ENCODE measurements at places on chromosomes 11 and 22. TPM values are rescaled to one million over a fixed set of nuclear protein-coding genes. Genes with fewer than 3 reads are reported as not detected.

Gene CLCF1
- 3.7 TPM for total RNA-seq

GRCh38 chr11:127639916-127640315, 639.3 kb upstream of the KIRREL3 start:
- DNase-seq = no peak

DNA sequence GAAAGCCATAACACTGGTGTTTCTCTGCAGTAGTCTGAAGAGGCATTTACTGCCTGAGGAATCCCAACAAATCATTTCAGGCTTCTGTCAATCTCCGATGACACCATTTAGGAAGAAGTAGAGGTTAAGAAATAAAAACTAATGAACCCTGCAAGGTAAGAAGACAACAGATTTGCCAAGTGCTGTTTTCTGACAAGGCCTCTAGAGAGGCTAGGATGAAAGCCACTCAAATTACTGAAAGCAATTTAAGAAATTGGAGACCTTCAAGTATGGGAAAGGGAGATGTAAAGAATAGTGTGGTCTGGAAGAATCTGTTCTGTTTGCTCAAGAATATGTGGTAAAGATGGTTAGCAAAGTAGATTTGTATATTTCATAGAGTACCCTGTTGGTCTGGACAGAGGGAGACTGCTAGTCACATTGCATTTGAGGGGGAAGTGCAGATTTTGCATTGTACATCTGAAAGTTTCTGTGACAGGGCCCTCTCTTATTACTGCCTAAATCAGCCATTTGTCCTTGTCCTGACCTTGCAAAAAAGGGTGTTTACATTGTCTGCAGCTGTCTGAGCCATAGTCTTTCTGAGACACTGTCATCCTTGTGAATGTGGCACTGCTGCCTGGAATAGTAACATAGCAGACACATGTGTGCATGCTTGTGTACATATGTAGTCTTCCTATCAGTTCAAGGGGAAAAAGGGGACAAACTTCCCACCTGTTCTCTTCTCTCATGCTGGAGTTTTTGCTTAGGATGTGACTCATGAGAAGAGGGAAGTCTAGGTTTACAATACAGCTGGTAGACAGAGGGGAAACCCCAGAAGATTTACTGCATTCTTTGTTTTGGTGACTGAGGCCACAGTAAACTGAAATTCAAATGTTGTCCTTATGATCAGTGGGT, 640.2 kb upstream of the KIRREL3 start:
- DNase-seq = no peak

DNA sequence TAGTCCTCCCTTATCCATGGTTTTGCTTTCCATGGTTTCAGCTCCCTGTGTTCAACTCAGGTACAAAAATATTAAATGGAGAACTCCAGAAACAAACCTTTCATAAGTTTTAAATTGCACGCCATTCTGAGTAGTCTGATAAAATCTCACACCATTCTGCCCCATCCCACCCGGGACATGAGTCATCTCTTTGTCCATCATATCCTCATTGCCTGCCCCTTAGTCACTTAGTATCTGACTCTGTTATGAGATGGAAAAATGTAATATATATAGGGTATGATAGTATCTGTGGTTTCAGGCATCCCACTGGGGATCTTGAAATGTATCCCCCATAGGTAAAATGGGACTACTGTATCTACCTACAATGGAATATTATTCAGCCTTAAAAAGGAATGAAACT, 35.5 kb upstream of the FGF3 start:
- no peak for DNase-seq

GRCh38 chr11:68827733-68828132, 14.0 kb downstream of the CPT1A start:
- DNase-seq = no peak

DNA sequence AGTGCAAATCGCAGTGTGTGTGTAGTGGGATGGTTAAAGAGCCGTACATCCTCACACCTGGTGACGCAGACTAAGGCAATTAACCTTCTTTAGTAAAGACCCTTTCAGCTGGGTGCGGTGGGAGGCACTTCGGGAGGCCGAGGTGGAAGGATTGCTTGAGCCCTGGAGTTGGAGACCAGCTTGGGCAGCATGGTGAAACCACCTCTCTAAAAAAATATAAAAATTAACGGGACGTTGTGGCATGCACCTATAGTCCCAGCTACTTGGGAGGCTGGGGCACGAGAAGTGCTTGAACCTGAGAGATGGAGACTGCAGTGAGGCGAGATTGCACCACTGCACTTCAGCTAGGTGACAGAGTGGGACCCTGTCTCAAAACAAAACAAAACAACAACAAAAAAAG, 31.5 kb downstream of the ZBTB16 start:
- no peak for DNase-seq

DNA sequence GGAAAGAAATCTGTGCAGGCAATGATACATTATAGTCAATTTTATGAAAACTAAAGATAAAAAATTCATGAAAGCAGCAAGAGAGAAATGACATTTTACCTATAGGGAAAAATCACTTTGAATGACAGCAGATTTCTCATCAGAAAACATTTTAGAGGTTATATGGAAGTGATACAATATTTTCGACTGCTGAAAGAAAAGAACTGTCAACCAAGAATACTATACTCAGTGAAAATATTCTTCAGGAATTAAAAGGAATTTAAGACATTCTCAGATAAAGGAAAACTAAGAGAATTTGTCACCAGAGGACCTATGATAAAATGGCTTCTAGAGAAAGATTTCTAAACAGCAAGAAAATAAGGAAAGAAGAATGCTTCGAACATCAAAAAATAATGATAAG, 820.8 kb downstream of the DLG2 start:
- no peak for DNase-seq
